ENCODE measurements at places on chromosomes 2 and 18.

DNA sequence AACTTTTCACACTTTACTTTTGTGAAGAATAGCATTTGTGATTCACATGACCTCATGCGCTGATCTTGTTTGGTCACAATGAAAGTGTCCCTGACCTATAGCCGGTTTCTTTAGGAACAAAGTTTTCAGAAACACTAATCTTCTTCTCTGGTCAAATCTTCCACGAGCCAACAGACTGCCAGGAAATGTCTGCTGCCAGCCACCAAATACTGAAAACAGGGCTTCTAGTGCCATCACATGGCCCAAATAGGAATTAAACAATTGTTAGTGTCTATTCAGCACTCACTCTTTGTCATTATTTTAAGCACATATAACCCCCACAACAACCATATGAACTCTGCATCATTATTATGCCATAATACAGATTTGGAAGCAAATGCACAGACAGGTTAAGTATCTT, 286.5 kb upstream of the SYT4 start:
- peak; percentile 61 for DNase-seq

DNA sequence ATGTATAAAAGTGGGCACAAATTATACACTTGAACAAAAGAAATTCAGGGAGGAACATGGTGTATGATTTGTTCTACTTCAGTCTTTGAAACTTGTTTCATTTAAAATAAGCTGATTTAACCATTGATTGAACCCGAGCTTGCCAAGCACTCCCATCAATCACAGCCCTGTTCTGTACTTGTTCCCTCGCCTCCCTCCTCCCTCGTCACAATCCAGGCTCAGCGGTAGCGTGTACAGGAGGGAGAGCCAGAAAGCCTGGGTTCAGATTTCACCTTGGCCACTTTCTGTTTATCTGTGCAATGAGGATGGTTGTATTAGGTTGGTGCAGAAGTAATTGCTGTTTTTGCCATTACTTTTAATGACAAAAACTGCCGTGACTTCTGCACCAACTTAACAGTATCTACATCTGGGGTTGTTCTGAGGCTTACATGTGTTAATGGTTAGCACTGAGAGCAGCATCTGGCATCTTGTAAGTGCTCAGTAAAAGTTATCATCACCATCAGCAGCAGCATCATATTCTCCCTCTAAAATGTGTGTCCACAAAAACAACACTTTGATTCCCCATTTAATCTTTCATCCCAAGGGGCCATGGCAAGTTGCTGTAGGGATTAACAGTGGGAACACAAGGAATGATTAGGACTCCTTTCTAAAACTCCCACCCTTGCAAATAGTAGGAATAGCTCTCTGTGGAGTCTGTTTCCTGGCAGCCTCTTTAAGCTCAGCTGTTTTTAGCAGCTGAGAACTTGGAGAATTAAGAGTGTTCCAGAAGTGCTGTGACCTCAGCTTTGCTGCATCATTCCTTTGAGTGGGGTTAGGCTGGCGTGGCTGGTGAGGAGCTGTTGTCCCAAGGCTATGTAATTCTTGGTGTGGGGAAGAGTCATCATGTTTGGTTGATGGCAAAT, 4.7 kb downstream of the DPYSL5 start:
- no peak for DNase-seq

DNA sequence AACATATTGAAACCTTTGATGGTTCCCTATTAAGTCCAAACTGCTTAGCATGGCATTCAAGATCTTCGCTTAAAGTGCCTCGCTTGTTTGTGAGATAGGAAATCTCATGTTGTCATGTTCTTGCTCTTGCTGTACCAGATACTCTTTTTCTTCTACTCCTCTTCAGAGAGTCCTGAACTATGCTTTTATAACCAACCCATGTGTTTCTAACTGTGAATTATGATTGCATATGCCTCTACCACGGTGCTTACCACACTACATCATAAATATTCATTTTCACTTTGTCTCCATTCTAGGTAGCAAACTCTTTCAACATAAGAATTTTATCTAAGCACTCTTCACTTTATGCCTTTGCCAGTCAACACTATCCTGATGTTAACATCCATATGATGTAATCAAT, 23.6 kb downstream of the STAT4 start:
- DNase-seq: no peak

- DNase-seq: no peak
Measured at GRCh38 chr2:70979626-70980025, 1.2 kb downstream of the ANKRD53 start.

DNA sequence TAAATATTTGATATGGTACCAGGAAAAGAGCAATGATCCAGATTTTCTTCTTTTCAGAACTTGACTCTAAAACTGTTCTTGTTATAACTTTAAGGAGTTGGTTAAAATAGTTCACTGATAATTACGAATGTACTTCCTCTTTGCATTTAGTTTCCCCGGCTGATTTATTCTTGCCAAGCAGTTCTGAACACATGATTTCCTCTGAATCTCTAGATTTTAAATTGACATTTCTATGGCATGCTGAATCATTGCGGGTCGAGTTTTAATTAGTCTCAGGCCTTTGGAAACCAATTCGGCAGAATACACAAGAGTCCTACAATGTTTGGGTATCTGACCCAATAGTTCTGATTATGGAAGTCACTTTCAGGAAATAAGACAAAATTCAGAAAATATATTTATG, 37.3 kb upstream of the DNAH7 start:
- no peak for DNase-seq

- no peak for DNase-seq
Measured at GRCh38 chr2:225893151-225893550, 493.6 kb downstream of the NYAP2 start.

DNA sequence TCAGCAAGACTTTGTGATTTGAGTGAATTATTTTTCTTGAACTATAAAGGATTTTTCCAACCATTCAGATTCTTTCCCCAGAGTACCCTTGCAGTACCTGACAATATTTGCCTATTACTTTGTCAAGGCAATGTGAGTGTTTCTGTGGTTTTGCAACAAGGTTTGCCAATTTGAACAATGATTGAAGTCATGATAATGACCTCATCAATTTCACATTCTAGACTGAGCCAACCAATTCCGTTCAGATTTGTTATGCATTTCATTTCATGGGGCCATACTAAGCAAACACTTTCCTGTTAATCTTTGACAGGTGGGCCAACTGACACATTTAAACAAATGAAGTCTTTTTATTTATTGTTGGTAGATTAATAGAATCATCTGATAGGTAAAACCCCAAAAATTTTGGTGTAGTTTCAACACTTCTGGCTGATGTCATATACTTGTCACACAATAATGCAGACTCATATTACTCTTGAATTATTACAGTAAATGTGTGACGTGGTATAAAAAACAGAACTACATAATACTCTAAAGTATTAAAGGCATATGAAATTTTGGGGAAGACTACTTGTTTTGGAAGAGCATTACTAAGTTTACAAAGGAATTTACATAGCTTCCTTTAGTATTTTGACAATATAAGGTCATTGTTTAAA, 526.4 kb downstream of the DPP10 start:
- no peak for DNase-seq

DNA sequence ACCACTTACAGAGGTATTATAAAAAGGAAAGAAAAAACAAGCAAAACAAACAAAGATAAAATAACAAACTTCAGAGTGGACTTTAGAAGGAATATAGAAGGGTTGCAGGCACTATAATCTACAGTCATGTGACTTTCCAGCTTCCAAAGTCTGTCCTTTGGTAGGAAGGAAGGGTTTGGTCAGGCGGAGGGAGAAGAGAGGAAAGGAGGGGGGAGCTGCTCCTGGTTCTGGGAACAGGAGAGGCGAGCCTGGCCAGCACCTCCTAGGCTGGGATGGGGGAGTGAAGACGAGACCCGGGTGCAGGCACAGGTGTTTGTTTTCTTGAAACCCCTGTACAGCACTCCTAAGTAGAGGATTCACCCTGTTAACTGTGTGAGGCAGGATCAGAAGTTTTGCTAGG, 53.8 kb upstream of the GATA6 start:
- DNase-seq: no peak

DNA sequence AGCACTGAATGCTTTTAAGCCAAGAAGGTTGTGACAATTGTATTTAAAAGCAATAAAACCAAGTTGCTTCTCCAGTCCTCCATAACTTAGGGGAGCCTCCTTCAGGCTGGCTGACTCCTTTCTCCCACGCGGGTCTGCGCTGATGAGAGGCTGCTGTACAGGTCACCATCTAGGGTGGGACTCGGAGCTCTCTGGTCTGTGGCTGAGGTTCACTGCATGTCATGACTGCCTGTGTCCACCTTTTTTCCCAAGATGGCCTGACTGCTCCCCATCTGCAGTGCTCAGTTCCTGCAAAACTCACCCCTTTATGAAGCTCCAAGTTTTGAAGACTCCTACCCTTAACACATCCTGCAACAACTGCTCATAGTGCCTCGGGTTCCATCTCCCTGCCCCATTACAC, 194.4 kb downstream of the AFF3 start:
- no peak for DNase-seq

GRCh38 chr18:29596959-29597358, 1420.0 kb upstream of the CDH2 start:
- DNase-seq: no peak

DNA sequence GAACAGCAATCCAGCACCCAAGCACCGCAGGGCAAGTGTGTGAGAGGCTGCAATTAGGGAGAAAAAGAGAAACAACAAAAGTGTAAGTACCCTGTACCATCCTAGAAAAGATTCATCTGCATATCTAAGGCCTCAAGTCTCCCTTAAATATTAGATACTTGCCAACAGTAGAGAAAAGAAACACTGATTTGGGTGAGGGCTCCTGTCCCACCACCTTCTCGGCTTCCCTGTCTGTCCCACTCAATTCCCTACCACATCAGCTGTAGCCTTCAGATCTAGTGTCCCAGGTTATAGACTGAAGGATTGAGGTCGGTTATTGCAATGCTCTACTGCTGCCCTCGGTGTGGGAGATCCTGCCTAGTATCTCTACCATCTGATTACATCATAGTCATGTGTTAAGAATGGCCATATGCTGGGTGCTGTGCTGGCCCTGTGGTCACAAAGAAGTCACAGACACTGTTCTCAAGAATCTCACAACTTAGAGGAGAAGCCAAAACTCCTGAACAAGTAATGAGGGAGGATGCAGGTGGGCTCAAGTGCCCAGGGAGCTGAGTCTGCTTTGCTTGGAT, 2.5 kb downstream of the RAX start:
- no peak for DNase-seq

- peak; percentile 51 for DNase-seq
Measured at GRCh38 chr2:42328148-42328833, 32.7 kb downstream of the COX7A2L start.

- DNase-seq: no peak
Measured at GRCh38 chr2:64534363-64534762, 10.2 kb downstream of the AFTPH start.

GRCh38 chr18:70559446-70559845, 270.6 kb downstream of the SOCS6 start:
- no peak for DNase-seq
